Tongue (tissue), 3 donors: ENCODE measurements at places on chromosomes 6 and 20. TPM values are rescaled to one million over a fixed set of nuclear protein-coding genes. Genes with fewer than 3 reads are reported as not detected.

GSTA5 gene
- total RNA-seq, result not detected

CDH4 gene
- total RNA-seq, result 1.1 TPM

LGSN gene
- total RNA-seq, result not detected

SGK2 gene
- total RNA-seq, result 1.2 TPM

RHAG gene
- total RNA-seq, result 3.0 TPM
